NCI-H2081 (cell line): ENCODE measurements at places on chromosomes 2 and 18.

DNA sequence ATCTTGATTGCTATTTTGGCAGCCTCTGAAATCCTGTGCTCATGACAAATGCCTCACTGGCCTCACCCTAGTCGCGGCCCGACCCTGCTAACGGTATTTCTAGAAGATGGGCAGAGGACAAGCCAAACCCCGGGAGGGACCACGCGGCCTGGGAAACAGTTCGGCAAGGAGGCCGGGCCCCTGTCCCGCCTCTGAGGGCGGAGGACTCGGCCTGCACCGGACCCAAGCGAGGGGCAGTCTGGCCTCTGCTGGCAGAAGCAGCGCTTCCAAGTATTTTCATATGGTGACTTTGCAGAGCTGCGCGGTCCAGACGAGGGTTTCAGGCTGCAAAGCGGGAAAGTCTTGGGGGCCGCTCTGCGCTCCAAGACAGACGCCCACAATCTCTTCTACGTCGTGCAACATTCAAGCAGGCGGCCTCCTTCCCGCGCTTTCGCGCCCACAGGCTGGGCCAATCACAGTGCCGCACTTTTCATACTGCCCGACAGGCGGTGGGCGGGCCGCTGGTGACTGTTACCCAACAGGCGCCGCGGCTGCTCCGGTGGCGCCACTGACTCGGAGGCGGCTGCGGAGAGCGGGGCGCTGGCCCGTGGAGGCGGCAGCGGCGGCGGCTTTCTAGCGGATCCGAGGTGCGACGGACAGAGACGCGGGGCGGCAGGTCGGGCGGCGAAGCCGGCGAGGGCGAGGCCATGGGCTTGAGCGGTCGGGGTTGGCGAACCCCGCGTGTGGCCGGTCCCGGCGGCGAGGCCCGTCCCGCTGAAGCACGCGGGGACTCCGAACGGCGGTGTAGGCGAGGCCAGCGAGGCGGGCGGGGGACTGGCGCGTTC is at the start of gene RBM44:
RBM44 (plus strand) TSS at position 544 of the 824 bp plus-strand sequence. CDS start 14,831 bp downstream, outside the sequence.
- no peak for DNase-seq

- DNase-seq = no peak
Measured at GRCh38 chr2:60546756-60547420, 6.6 kb downstream of the BCL11A start.

DNA sequence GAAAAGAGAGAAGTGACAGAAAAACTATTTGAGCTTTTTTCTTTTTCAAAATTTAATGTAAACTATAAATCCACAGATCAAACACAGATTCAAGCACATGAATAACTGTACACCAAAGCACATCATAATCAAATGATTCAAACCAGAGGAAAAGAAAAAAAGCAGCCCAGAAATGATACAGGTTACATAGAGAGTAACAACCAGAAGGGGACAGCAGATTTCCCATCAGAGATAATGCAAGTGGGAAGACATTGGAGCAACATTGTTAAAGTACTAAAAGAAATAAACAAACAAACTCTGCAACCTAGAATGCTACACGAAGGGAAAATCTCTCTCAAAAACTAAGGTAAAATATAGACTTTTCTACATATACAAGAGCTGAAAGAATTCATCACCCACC is 34.5 kb downstream of the CMPK2 start:
- DNase-seq = no peak

- no peak for DNase-seq
Measured at GRCh38 chr2:196538646-196539045, 100.9 kb upstream of the CCDC150 start.

DNA sequence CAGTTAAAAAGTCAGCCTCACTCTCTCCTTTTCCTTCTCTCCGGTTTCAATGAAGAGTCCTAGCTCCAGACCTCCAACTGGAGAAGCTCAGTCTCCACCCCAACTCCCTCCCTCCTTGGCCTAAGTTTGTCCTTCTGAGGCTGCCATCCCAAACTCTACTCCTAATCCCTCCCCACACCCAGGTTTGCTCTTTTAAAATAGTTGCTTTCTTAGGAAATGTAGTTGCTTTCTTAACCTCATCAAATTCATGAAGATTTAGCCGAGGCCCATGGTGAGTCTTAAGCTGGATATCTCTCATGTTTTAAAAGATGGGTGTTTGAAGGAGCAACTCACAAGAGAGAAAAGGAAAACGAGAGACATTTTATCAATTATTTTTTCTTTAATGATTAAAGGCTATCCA is 937 bp upstream of the LANCL1 start:
- DNase-seq = no peak

DNA sequence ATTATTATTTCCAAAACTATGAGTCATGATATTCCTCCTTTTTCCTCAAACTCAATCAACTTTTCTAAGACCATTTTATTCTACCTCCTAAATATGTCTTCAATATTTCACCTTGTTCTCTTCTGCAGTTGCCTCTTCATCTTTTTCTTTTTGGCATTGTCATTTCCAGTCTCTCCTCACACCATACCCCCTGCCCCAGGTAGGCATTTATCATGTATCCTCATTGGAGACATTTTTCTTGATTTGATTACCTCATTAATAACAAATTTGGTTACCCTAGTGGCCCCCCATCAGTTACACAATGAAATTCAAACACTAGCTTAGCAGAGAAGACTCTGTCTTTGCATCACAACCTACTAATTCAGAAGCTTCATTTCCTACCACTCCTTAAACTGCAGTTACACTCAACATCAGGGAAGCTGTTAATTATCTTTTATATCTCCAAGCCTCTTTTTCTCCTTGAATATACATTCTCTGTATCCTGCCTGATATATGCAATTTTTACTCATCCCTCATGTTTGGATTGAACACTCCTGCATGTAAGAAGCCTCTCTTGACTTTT is 133.0 kb downstream of the IKZF2 start:
- no peak for DNase-seq
